GM19239 (cell line): ENCODE measurements at places on chromosomes 11 and 22.

GRCh38 chr22:40631925-40632324 is 4.6 kb downstream of the MRTFA start:
- DNase-seq = no peak

- no peak for DNase-seq
These were observed 172.6 kb upstream of the LUZP2 start for GRCh38 chr11:24324211-24324610.

DNA sequence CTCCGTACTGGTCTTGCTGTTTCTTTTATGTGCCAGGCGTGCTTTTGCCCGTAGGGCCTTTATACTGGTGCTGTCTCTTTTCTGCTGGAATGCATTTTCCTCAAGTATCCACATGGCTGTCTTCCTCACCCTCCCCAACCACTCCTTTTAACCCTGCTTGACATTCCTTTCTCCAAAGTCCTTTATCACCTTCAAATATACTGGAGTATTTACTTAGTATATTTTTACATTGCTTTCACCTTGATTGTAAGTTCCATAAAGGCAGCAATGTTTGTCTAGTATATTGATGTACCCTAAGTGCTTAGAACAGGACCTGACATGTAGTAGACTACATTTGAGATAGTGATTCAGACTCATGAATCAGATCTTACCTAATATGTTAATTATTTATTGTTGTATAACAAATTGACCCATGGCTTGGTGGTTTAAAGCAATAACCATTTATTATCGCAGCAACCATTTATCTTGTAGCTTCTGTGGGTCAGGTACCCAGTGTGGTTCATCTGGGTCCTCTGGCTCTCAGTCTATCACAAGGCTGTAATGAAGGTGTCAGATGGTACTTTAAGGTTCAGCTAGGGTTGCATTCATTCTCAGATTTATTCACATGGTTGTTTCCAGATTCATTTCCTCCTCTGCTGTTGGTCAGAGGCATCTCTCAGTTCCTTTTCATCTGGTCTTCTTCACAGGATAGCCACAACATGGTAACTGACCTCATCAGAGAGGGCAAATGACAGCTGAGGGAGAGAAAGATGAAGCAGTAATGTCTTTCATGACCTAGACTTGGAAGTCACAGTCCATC is 34.2 kb downstream of the DDX10 start:
- no peak for DNase-seq

DNA sequence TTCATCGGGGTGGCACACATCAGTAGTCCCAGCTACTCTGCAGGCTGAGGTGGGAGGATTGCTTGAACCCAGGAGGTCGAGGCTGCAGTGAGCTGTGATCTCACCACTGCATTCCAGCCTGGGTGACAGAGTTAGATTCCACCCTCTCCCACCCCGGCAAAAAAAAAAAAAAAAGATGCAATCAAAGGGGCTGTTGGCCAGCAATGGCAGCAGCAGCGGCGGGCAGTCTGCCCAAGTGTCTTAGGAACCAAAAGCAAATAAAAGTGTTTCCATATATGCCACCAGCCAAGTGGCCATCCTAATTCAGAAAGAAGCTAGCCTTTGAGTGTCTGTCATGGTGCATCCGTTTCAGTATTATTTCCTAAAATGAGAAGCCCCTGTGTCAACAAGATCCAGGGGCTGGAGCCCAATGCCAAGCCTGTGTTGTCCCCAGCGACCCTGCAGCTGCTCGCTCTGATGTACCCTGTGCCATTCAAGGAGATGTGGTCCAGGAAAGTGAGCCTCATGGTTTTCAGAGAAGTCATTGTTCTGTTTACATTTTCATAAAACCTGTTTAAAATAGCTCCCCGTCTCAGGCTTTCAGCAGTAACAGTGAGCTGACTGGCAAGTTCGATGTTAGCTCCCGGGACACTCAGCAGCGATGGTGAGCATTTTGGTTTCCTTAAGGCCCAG is 12.5 kb downstream of the CDPF1 start:
- no peak for DNase-seq

DNA sequence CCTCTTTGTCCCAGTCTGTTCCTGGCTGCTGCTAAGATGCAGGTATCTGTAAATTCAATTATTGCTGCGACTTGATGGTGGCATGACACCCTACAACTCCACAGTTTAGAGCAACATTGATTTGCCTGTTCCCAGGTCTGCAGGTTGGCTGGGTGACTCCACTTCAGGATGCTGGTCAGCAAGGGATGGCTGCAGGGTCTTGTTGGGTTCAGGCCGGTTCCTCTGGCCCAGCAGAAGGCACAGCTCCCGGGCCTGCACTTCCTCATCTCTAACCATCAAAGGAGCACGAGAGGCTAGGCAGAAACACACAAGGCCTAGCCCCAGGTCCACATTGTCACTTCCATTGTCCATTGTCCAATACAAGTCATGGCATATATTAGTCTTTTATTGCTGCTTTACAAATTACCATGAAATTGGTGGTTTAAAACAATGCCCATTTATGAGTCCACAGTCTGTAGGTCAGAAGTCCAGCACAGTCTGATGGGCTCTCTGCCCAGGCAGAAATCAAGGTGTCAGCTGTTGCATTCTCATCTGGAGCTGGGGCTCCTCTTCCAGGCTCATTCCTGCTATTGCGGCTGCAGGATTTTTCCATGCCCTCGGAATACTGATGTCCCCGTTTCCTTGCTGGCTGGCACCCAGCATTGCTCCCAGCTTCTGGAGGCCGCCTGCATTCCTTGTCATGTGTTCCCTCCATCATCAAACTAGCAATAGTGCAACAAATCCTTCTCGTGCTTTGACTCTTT is 96.6 kb upstream of the LMO1 start:
- no peak for DNase-seq

DNA sequence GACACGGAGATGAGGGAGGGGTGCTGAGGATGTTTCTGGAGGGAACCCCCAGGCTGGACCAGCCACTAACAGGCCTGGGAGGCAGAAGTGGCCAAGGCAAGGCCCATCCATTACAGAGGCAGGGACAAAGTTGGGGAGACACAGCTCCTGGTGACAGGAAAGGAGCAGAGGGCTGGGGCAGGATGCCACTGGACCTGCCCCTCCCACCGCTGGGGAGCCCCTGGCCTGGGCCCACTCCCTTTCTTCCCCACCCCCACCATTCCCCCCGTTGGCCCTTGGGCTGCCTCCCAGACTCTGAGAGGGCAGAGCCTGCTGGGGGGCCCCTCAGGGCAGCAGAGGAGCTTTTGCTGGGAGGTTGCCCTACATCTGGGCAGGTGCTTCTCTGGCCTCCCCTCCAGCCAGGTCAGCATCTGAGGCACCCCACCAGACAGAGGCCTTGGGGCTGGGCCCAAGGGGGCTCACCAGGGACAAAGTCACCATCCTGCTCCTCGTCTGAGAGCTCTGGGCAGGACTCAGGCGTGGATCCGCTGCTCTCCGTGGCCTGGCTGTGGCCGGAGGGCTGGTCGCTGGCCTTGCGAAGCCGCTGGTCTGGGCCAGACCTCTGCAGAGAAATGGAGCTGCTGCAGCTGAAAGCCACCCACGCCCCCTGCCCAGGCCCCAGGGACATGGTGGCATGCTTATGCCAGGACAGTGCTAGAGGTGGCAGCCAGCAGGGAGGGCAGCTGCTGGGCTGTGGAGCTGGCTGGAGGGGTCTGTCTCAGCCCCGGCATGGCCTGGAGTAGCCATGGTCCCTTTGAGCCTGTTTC is 33.1 kb upstream of the CARS1 start:
- DNase-seq = no peak

GRCh38 chr22:50701076-50701419 is 28.4 kb downstream of the SHANK3 start:
- DNase-seq = no peak

GRCh38 chr11:64132191-64132771 is 33.6 kb downstream of the MACROD1 start:
- DNase-seq = no peak

DNA sequence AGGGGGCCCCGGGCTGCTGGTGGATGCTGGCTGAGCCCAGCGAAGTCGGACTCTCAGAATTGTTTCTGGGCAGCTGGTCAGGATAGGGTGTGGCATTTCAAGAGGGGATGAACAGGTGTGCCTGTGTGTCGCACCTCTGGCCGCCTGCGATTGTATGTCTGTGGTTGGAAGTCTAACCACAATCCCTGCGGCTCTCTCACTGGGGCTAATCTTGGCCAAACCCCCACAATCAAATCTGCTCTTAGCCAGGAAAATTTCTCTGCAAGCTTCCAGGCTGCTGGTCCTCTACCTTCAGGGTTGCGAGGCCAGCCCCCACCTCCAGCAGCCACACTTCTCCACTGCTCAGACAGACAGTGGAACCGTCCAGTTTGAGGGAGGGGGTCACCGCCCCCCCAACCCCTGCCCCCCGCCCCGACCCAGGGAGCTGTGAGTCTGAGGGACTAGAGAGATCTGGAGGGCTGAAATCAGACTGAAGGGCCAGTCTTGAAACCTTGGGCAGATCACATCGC is 953 bp downstream of the ATG16L2 start:
- DNase-seq = no peak

GRCh38 chr22:22667966-22668880 is 23.8 kb downstream of the GGTLC2 start:
- no peak for DNase-seq

DNA sequence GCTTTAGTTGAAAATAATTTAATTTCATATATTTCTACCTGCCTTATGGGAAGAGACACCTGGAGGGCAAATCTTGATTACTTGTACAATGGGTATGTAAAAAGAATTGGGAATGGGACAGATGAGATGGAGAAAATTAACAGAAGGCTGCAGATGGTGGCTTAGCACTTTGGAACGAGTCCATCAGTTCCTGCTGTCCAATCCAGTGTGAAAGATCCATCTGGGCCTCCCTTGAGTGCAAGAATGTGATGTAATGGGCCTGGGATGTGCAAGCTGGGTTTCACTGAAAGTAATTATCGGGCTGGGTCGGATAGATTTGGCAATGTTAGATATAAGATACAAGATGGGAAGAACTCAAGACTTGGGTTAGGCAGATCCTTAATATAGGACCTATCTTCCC is 42.0 kb downstream of the CECR2 start:
- DNase-seq = no peak

- no peak for DNase-seq
These were observed 37.6 kb upstream of the RIC3 start for GRCh38 chr11:8206251-8207079.

DNA sequence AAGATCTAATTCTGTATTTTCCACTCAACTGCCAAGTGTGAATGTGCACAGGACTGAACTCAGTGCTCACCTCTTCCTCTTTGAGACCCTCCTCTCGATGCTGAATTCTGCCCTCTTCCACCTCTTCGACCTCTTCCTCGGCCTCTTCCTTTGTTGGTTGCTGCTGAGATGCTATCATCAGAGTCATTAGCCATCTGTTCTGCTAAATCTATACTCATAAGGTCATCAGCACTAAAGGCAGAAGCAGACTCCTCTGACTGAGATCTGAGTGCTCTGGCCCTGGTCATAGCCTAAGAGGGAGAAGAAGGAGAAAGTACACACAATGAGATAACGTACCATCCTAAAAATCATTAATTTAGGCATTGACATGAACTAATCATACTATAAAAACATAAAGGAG is 45.9 kb upstream of the GPR83 start:
- no peak for DNase-seq

DNA sequence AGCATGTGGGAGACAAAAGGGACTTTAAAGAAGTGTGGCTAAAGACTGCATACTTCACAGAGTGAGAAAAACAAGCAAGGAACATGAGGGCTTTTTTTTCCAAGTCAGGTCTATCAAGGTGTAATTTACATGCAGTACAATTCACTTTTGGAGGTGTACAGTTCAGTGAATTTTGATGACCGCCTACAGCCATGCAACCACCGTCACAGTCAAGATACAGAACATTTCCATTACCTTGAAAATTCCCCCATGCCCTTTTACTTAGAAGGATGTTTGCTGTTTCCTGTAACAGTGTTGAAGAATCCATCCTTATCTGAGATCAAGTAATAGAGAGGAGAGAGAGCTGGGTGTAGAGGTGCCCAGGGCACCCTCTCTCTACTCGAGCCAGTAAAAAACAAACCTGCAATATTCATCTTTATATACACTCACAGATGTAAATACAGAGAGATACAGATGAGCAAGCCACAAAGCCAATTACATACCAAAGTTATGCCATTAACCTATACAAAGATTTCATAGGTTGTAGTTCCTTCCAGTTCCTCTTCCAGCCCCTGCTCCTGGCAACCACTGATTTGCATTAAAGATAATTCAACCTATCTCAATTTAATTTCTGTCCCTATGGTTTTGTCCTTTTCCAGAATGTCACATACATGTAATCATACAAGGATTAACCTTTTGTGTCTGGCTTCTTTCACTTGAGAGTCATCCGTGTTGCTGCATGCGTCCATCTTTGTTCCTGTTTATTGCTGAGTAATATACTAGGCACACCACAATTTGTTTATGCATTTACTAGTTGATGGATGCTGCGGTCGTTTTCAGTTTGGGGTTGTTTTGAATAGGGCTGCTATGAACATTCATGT is 35.0 kb upstream of the RASD2 start:
- DNase-seq = no peak

DNA sequence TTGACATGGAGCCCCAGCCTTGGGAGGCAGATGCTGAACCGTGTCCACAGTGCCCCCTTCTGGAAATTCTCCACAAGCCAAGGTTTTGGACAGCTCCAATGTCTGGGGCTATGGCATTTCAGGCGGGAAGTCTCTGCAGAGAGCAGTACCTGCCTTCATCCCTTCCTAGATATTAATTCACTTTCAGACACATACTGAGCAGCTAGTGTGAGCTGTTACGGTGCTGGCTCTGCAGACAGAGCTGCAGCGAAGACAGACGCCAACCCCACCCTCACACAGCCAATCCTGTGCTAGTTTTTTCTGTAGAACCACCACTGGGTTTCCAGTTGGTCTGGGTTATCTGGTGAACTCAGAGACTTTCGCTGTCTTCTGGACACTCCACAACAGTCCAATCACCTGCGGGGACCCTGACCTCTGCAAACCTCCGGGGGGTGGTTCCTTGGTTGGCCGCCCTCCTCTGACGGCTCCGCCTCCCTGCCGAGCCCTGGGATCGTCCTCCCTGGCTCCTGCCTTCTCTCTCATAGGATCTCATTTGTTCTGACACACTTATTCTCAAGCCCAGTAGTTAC is 9.1 kb downstream of the LMF2 start:
- no peak for DNase-seq

- no peak for DNase-seq
These were observed 5.7 kb downstream of the FTH1 start for GRCh38 chr11:61961570-61962212.

GRCh38 chr11:70825893-70826540 is 426.4 kb downstream of the SHANK2 start:
- DNase-seq = no peak

DNA sequence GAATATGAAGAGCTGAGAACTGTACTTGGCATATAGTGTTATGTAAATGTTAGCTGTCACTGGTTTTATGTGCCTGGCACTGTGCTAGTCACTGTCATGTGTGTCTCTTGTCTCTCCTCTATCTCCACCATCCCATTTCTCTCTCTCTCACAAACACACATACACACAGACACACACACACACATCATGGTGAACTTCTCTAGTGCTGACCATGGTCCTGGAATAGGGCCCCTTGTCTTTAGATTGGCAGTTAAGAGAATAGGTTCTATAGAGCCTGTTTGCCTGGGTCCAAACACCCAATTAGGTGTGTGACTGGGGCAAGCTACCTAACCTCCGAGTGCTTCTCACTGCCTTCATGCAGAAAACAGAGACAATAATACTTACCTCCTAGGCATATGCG is 109.7 kb upstream of the NARS2 start:
- no peak for DNase-seq

- no peak for DNase-seq
These were observed 17.3 kb downstream of the RPL27A start for GRCh38 chr11:8699903-8700302.
